ENCODE measurements at places on chromosomes 16 and 17. TPM values are rescaled to one million over a fixed set of nuclear protein-coding genes. Genes with fewer than 3 reads are reported as not detected.

PRSS8 gene
- 121 TPM for total RNA-seq

C17orf50 gene
- total RNA-seq: not detected

PDIA2 gene
- not detected for total RNA-seq

TP53TG3F gene
- not detected for total RNA-seq

TBC1D3K gene
- total RNA-seq: not detected

TAT gene
- not detected for total RNA-seq

- H3K27me3 ChIP-seq: no peaks in the 10 kb centered on the region
- no peaks in the 10 kb centered on the region for H3K36me3 ChIP-seq
- H3K4me3 ChIP-seq: no peak overlapping the region
- no peaks in the 10 kb centered on the region for H3K4me1 ChIP-seq
- H3K27ac ChIP-seq: no peak overlapping the region
Observed at GRCh38 chr17:7186241-7186640, 7.1 kb upstream of the ASGR1 start.

DNA sequence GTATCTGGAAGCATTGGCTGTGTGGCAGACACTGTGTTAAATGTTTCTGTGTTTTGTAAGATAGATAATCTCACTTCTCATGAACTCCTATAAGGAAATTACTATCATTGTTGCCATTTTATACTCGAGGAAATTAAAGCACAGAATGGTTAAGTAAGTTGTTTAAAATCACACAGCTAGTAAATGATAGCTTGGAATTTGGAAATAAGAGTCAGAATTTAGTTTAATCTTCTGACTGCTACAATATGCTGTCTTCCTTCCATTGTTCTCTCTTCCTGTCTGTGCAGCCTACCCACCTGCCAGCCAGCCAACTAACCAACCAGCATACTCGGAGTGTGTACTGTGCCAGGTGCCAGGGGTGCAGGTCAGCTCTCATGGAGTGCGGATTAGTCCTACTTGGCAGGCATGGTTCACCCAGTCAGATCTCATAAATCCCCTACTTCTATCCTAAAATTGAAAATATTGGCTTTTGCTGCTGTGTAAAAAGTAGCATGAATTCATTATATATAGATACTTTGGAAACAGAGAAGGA, 79.9 kb upstream of the LGALS9 start:
- no peaks in the 10 kb centered on the region for H3K4me1 ChIP-seq
- DNase-seq: no peak
- no peak overlapping the region for H3K4me3 ChIP-seq
- H3K27me3 ChIP-seq: no peaks in the 10 kb centered on the region
- no peak overlapping the region for H3K27ac ChIP-seq
- no peaks in the 10 kb centered on the region for H3K36me3 ChIP-seq

GRCh38 chr17:70230850-70231640, 61.7 kb downstream of the KCNJ2 start:
- no peak for DNase-seq
- no peaks in the 10 kb centered on the region for H3K27me3 ChIP-seq
- no peaks in the 10 kb centered on the region for H3K36me3 ChIP-seq
- no peak overlapping the region for H3K4me3 ChIP-seq
- H3K27ac ChIP-seq: no peak overlapping the region

GRCh38 chr16:74747-75334, 2.4 kb upstream of the RHBDF1 start:
- H3K27ac ChIP-seq: peak overlapping the region; percentile 96
- no peak for DNase-seq
- H3K36me3 ChIP-seq: no peaks in the 10 kb centered on the region
- no peak overlapping the region for H3K4me3 ChIP-seq
- H3K4me1 ChIP-seq: peaks cover 60% of the 10 kb centered on the region

DNA sequence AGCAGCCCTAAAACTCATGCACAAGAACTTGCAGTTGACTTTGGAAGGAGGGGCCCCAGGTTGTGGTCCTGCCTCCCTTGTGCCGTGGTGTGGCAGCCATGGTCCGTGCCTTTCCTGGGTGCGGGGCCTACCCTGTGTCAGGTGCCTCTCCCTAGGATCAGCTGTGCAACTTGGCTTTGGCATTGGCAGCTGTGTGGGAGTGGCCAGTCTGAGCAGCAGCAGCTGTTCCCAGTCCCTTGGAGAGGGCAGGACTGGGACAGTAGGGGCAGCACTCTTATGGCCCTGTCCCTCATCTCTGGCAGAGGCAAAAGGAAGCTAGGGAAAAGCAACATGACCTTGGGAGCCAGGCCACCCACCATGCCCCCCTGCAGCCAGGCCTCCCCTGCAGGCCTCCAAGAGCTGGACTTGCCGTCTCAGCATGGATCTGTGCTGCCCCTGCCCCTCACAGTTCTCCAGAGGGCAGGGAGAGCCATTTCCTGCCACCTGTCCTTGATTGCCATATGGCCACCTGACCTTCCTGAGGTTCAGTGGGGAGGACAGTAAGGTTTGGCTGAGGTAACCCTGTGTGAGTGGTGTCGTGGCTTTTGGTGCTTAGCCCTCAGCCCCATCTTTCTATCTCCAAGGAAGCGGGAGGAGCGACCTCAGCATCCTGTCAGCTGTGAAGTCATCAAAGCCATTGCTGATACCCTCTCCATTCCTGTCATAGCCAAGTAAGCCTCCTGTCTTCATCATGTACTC, 15.5 kb upstream of the NFATC3 start:
- H3K27ac ChIP-seq: peak overlapping the region; percentile 29
- no peak for DNase-seq
- peaks cover 3% of the 10 kb centered on the region for H3K36me3 ChIP-seq
- peaks cover 18% of the 10 kb centered on the region for H3K4me1 ChIP-seq
- H3K27me3 ChIP-seq: no peaks in the 10 kb centered on the region

- no peaks in the 10 kb centered on the region for H3K4me1 ChIP-seq
- no peak overlapping the region for H3K27ac ChIP-seq
- no peaks in the 10 kb centered on the region for H3K27me3 ChIP-seq
- no peaks in the 10 kb centered on the region for H3K36me3 ChIP-seq
- DNase-seq: no peak
Observed at GRCh38 chr17:673200-673681, 41.4 kb downstream of the VPS53 start.

- no peak overlapping the region for H3K27ac ChIP-seq
- H3K4me3 ChIP-seq: no peak overlapping the region
- no peaks in the 10 kb centered on the region for H3K36me3 ChIP-seq
- no peak for DNase-seq
- H3K27me3 ChIP-seq: no peaks in the 10 kb centered on the region
Observed at GRCh38 chr17:32111141-32111771, 31.0 kb upstream of the RHOT1 start.

- peak within 1 kb of the TSS; percentile 83 for H3K27ac ChIP-seq
- H3K27me3 ChIP-seq: no peaks in the 10 kb centered on the region
- H3K4me3 ChIP-seq: peak within 1 kb of the TSS; percentile 34
- peaks cover 25% of the 10 kb centered on the region for H3K4me1 ChIP-seq
Observed at GRCh38 chr17:181245-182049, at the start of gene DOC2B. DOC2B (minus strand) TSS chr17:181650; CDS start chr17:181479, 171 bp downstream.

DNA sequence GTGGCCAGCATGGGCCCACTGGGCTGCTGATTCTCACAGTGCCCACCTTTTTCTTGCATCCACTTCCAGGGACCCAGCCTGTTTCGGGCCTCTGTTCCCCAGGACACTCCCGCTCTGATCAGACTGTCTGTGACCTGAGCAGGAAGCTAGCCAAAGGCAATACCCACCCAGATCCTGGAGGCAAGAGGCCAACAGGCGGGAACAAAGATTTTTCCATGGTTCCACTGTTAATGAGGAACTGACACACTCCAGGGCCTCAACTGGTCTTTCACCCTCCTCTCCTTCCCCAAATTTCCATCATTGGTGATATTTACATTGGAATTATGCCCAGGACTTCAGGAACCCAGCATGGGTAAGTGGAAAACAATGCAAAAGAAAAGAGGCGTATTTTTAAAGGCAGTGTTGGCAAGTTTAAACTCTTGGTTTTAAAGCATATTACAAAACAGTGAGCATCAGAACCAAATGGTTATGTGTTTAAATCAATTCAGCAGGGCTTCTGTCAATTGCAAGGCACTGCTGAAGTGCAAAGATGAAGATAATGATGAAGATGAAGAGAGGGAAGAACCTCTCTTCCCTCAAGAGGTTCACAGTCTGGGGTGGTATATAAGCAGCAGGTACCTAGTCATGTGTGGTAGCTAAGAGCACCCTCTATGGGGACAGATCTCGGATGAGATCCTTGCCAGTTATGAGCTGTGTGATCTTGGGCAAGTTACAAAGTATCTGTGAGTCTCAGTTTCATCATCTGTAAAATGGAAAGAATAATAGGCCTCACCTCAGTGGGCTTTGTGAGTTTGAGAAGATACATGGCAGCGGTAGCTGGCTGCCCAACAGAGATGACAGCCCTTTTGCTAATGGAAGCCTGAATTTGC, 14.4 kb upstream of the ATP2A3 start:
- no peaks in the 10 kb centered on the region for H3K36me3 ChIP-seq
- H3K27ac ChIP-seq: no peak overlapping the region
- no peak for DNase-seq
- no peaks in the 10 kb centered on the region for H3K27me3 ChIP-seq

- no peak for DNase-seq
- H3K27me3 ChIP-seq: no peaks in the 10 kb centered on the region
- H3K4me3 ChIP-seq: no peak overlapping the region
- H3K36me3 ChIP-seq: no peaks in the 10 kb centered on the region
- H3K4me1 ChIP-seq: peaks cover 25% of the 10 kb centered on the region
Observed at GRCh38 chr16:67781565-67781921, 24.8 kb downstream of the RANBP10 start.

GRCh38 chr17:76199469-76199868, 40.8 kb downstream of the RNF157 start:
- H3K27ac ChIP-seq: no peak overlapping the region
- no peak overlapping the region for H3K4me3 ChIP-seq
- no peak for DNase-seq
- no peaks in the 10 kb centered on the region for H3K27me3 ChIP-seq

GRCh38 chr17:42950044-42950783, 14.0 kb downstream of the AARSD1 start:
- no peaks in the 10 kb centered on the region for H3K27me3 ChIP-seq
- H3K36me3 ChIP-seq: peaks cover 5% of the 10 kb centered on the region
- H3K27ac ChIP-seq: no peak overlapping the region
- no peak for DNase-seq
- no peaks in the 10 kb centered on the region for H3K4me1 ChIP-seq

DNA sequence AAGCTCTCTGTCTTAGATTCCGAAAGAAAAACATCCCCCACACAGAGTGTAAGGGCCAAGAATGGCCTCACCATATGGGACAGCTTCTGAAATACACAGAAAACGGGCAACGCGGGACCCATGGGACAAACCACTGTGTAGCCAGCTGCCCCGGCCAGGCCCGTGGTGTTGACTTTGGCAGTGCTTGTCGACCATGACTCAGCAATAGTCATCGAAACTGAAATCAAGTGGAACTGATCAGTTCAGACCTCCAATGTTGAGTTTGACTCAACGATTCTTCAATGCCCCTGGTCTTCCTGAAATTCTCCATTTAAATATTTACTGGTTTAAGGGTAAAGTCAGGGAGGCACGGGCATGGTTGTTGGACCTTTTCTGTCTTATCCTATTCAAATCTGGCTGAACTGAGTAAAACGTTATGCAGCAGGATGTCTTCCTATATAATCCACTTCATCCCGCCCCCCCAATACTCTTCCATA, 27.5 kb downstream of the ZFHX3 start:
- H3K36me3 ChIP-seq: no peaks in the 10 kb centered on the region
- no peak overlapping the region for H3K4me3 ChIP-seq
- peaks cover 37% of the 10 kb centered on the region for H3K4me1 ChIP-seq
- no peaks in the 10 kb centered on the region for H3K27me3 ChIP-seq

Measured in esophagus squamous epithelium (tissue), 5 donors.